PC-9 (cell line): ENCODE measurements at places on chromosomes 11 and 22. TPM values are rescaled to one million over a fixed set of nuclear protein-coding genes. Genes with fewer than 3 reads are reported as not detected.

ESAM gene
- total RNA-seq = 13.5 and 15.3 TPM in 2 replicates

TREH gene
- total RNA-seq = not detected in 2 replicates

NAV2 gene
- 22.9 and 23.3 TPM in 2 replicates for total RNA-seq

PRODH gene
- total RNA-seq = 1.1 and 4.3 TPM in 2 replicates

GRCh38 chr11:108402241-108402640 lies 65.1 kb downstream of the C11orf65 start:
- H3K27ac ChIP-seq = no peak overlapping the region
- no peaks in the 10 kb centered on the region for H3K27me3 ChIP-seq
- H3K4me1 ChIP-seq = no peaks in the 10 kb centered on the region
- no peak overlapping the region for H3K4me3 ChIP-seq
- no peak for DNase-seq

GRCh38 chr11:75333022-75333806 lies 18.2 kb downstream of the ARRB1 start:
- H3K4me3 ChIP-seq = no peak overlapping the region
- DNase-seq = no peak
- no peaks in the 10 kb centered on the region for H3K36me3 ChIP-seq
- peaks cover 74% of the 10 kb centered on the region for H3K4me1 ChIP-seq
- no peak overlapping the region for H3K27ac ChIP-seq

DNA sequence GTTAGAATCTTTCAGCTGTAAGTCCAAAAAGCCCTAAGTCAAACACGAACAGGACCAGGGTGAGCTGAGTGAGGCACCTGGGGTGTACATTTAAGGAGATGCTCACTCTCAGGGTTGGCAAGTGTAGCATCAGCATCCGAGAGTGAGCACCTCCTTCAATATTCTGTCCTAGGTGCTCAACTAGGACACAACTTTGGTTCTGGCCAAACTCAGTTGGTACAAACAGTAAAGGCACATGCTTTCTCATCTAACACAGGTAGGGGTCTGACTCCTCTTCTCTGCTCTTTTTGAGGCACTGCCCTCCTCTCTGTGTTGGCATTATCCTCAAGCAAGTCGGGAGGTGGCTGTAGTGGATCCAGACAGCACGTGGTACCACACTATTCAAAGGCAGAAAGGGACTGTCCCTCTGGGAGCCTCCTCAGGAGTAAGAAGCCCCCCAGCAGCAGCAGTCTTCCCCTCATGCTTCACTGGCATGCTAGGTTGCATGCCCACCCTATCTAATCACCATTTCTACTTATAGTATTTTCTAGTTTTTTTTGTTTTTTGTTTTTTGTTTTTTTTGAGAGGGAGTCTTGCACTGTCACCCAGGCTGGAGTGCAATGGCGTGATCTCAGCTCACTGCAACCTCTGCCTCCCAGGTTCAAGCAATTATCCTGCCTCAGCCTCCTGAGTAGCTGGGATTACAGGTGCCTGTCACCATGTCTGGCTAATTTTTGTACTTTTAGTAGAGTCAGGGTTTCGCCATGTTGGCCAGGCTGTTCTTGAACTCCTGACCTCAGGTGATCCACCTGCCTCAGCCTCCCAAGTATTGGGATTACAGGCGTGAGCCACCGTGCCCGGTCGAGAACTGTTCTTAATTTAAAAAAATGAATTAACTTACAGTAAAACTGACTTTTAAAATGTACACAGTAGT lies 14.7 kb upstream of the MAPK1 start:
- no peak overlapping the region for H3K27ac ChIP-seq
- H3K4me3 ChIP-seq = no peak overlapping the region
- DNase-seq = no peak
- no peaks in the 10 kb centered on the region for H3K4me1 ChIP-seq

DNA sequence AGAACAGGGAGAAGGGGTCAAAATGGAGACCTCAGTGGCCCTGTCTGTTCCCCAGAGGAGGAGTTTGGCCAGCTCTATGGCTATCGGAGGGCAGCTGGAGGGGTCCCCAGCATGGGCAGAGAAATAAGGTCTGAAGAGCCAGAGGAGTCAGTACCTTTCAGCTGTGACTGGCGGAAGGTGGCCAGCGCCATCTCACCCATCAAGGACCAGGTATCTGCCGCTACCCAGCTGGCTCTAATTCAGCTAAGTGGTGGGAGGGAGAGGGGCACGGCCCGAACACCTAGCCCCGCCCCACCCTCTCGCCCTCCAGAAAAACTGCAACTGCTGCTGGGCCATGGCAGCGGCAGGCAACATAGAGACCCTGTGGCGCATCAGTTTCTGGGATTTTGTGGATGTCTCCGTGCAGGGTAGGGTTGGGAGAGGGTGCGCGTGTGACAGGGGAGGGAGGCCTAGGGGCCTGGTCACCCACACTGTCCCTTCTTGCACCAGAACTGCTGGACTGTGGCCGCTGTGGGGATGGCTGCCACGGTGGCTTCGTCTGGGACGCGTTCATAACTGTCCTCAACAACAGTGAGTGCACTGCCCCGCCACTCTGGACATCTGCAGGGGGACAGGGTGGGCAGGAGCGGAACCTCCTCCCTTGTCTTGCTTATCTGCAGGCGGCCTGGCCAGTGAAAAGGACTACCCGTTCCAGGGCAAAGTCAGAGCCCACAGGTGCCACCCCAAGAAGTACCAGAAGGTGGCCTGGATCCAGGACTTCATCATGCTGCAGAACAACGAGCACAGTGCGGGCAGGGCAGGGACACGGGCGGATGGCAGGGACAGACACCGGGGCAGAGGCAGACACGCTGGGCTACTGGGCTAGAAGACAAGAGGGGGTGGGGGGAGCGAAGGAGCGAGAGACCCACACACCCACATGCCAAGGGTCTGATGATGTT lies 2.8 kb downstream of the CTSW start:
- peaks cover 18% of the 10 kb centered on the region; the same call in 1 of the 2 replicates for H3K36me3 ChIP-seq
- H3K27me3 ChIP-seq = no peaks in the 10 kb centered on the region
- no peak overlapping the region for H3K4me3 ChIP-seq
- DNase-seq = no peak
- peaks cover 10% of the 10 kb centered on the region; the same call in 1 of the 2 replicates for H3K4me1 ChIP-seq
- no peak overlapping the region for H3K27ac ChIP-seq

GRCh38 chr11:35525501-35526175 lies at the start of gene PAMR1:
Gene PAMR1, minus strand, starts transcription at chr11:35525616. Its CDS starts 31 bp downstream, at chr11:35525585.
- H3K36me3 ChIP-seq = no peaks in the 10 kb centered on the region
- peaks cover 15% of the 10 kb centered on the region for H3K4me1 ChIP-seq
- DNase-seq = peak; percentile 52
- no peak within 1 kb of the TSS for H3K27ac ChIP-seq

DNA sequence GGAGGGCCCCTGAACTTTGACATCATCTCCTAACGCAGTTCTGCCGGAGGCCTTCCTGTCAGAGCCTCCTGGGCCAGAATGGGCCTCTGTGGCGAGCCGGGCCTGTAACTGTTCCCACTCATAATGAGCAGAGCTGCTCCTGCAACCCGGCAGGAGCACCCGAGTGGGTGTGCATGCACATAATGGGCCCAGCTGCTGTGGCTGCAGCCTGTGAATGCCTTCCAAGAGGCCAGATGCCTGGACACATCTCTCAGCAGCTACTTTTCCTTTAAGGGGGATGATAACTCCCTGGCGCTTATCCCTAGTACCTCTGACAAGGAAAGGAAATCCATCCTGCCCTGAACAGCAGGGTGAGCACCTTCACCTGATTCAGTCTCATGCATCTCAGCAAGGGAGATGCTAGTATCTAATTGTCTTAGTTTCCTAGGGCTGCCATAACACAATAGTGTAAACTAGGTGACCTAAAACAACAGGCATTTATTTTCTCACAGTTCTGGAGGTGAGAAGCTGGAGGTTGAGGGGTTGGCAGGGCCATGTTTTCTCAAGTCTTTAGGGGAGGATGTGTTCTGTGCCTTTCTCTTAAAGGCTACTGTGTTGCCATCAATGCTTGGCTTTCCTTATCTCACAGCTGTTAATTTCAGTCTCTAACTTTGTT lies 120.5 kb downstream of the TEAD1 start:
- 0 out of 2 replicates have a peak, but pooled peaks cover 3% of the 10 kb centered on the region for H3K36me3 ChIP-seq
- no peak overlapping the region for H3K4me3 ChIP-seq
- peaks cover 34% of the 10 kb centered on the region for H3K4me1 ChIP-seq
- no peak for DNase-seq
- H3K27me3 ChIP-seq = no peaks in the 10 kb centered on the region
- no peak overlapping the region for H3K27ac ChIP-seq

GRCh38 chr11:12199231-12199948 lies 89.0 kb downstream of the MICAL2 start:
- H3K27ac ChIP-seq = no peak overlapping the region
- H3K4me1 ChIP-seq = no peaks in the 10 kb centered on the region

GRCh38 chr11:35968386-35969088 lies 24.7 kb downstream of the LDLRAD3 start:
- no peak overlapping the region for H3K27ac ChIP-seq
- 0 out of 2 replicates have a peak, but pooled peaks cover under 1% of the 10 kb centered on the region for H3K36me3 ChIP-seq
- no peak overlapping the region for H3K4me3 ChIP-seq
- H3K4me1 ChIP-seq = no peaks in the 10 kb centered on the region
- no peak for DNase-seq
- H3K27me3 ChIP-seq = no peaks in the 10 kb centered on the region

- no peaks in the 10 kb centered on the region for H3K36me3 ChIP-seq
- H3K4me1 ChIP-seq = no peaks in the 10 kb centered on the region; the same call in 1 of the 2 replicates
- no peak for DNase-seq
- no peak overlapping the region for H3K4me3 ChIP-seq
Observed at GRCh38 chr22:31308181-31308580, 15.9 kb upstream of the PIK3IP1 start.

- no peak overlapping the region for H3K4me3 ChIP-seq
- H3K27me3 ChIP-seq = no peaks in the 10 kb centered on the region
- DNase-seq = no peak
Observed at GRCh38 chr11:101477926-101478325, 105.9 kb downstream of the TRPC6 start.

DNA sequence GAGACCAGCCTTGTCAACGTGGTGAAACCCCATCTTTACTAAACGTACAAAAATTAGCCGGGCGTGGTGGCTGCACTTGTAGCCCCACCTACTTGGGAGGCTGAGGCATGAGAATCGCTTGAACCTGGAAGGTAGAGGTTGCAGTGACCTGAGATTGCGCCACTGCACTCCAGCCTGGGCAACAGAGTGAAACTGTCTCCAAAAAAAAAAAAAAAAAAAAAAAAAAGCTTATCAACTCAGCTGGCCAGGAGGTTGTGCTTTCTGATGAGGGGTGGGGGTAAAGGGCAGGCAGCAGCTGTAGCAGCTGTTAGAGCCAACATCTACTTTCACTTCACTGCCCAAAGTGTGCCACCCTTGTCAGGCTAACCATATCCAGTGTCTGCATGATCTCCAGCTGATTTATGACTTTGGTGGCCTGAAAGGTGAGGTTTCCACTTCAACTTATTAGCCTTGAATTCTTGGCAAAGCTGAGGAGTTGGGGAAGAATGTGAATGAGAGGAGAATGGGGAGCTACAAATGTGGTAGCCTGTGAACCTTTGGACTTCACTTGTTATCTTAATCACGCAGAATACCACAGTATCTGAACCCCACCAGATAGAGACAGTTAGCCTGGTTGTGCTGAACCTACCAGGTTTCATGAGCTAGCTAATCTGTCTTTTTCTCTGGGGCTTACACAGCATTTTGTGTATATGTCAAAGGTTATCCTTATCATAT lies 19.6 kb downstream of the RNF121 start:
- peaks cover 38% of the 10 kb centered on the region for H3K4me1 ChIP-seq
- no peak overlapping the region for H3K27ac ChIP-seq
- no peak for DNase-seq
- no peaks in the 10 kb centered on the region for H3K36me3 ChIP-seq

- DNase-seq = no peak
- no peak overlapping the region for H3K27ac ChIP-seq
- no peak overlapping the region for H3K4me3 ChIP-seq
- 0 out of 2 replicates have a peak, but pooled peaks cover 8% of the 10 kb centered on the region for H3K4me1 ChIP-seq
- peaks cover 6% of the 10 kb centered on the region for H3K27me3 ChIP-seq
- H3K36me3 ChIP-seq = no peaks in the 10 kb centered on the region
Observed at GRCh38 chr11:113664981-113665710, 41.0 kb downstream of the TMPRSS5 start.

DNA sequence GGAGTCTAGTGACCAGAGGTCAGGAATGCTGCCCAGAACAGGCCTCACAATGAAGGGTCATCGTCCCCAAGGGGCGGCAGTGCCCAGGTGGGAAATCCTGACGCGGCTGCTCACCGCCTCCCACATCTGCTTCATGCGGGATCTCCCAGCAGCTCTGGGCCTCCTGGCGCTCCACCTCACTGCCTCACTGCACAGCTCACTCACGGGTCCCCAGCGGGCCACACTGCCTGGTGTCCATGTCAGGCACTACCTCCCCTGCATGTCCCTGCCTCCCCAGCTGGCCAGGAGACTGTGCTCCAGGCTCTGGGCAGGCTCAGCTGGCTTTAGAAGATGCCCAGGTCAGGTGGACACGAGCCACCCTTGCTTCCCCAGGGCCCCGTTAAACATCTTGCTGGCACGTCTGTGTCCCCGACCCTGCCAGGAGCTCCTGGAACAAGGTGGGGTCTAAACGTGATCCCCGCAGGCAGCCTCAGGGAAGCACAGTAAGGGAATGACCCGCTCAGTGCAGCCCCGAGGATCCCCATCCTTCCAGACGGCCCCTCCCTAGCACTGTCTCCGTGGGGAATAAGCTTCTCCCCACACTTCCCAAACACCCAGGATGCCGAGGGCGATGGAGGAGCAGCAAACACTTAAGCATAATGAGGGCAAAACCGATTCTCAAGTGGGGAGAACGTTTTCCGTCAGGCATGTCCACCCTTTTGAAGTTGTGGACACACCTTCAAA lies 93.2 kb downstream of the TRMU start:
- no peaks in the 10 kb centered on the region for H3K36me3 ChIP-seq
- no peak for DNase-seq
- H3K4me3 ChIP-seq = no peak overlapping the region
- no peak overlapping the region for H3K27ac ChIP-seq
- H3K4me1 ChIP-seq = peaks cover 24% of the 10 kb centered on the region
- H3K27me3 ChIP-seq = no peaks in the 10 kb centered on the region

DNA sequence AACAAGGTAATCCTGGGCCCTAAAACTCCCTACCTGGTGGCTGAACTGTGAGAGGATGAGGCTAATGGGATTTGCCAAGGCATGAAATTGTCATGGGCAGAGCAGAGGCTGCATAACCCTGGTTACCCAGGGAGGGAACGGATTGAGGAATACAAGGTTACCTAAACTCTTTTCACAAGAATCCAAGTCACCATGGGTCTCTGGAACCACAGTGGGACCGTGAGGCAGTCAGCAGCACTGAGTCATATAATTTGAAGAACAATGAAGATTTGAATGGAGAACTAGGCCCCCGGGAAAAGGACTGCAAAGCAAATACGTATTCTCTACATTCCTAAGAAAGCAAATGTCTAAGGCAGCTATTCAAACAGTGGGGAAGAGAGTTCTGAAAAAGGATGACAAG lies 19.8 kb downstream of the CAT start:
- no peak for DNase-seq
- no peak overlapping the region for H3K27ac ChIP-seq
- H3K4me3 ChIP-seq = no peak overlapping the region
- H3K36me3 ChIP-seq = peaks cover 55% of the 10 kb centered on the region

- H3K36me3 ChIP-seq = peaks cover 12% of the 10 kb centered on the region; the same call in 1 of the 2 replicates
- no peak overlapping the region for H3K4me3 ChIP-seq
- DNase-seq = no peak
Observed at GRCh38 chr11:18617688-18618341, 16.3 kb downstream of the SPTY2D1 start.

DNA sequence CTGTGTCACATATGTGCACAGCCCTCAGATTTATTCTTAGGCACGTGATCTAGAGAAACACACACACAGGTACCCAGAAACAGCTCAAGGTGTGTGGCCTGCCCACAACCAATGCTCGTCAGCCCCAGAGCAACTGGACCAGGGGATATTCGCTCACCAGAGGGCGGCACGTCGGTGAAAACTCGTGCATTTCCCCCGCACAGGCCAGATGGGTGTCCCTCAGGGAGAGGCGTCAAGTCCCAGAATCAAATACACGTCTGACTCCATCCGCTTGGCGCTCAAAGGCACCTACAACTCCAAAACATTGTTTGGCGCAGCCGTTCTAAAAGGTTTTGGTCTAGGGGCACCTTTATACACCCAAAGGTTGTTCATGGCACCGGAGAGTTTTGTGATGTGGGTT lies 429.0 kb downstream of the BRD1 start:
- no peak for DNase-seq
- no peak overlapping the region for H3K4me3 ChIP-seq
- H3K36me3 ChIP-seq = no peaks in the 10 kb centered on the region
- no peaks in the 10 kb centered on the region for H3K4me1 ChIP-seq
